ENCODE measurements at places on chromosomes 11 and 22.

DNA sequence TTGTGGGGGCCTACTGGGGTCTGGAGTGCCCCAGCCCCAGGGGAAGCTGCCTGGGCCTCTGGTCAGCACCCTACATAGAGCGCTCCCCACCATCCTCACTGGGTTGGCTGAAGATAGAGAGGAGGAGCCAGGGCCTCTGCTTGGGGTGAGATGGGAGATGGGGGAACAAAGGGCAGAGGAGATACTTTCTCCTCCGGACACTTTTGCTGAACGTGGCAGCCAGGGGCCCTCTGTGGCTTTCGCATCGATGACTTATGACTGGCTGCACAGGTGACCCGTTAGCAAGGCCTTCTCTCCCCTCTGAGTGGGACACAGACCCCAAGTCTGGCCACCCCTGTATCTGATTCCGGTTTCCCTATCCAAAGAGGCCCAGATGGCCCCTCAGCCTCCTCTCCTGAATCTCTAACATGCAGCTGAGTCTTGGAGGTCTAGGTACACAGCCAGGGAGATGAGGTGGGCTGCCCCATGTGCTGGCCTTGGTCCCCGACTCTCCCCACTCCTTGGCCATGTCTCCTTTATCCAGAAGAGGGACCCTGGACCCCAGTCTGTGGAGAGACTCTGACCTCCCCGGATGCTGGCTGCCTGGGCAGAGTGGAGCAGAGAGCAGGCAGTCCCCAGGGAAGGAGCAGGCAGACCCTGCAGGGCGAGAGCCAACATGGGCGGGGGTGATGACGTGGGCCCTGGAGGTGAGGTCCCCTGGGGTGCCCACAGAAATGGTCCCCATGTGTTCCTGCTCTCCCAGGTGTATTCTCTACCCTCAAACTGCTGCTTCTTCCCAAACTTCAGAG is 59.3 kb upstream of the NECTIN1 start:
- DNase-seq: no peak

- DNase-seq: no peak
Measured at GRCh38 chr22:19579880-19580279, 55.7 kb upstream of the CLDN5 start.

DNA sequence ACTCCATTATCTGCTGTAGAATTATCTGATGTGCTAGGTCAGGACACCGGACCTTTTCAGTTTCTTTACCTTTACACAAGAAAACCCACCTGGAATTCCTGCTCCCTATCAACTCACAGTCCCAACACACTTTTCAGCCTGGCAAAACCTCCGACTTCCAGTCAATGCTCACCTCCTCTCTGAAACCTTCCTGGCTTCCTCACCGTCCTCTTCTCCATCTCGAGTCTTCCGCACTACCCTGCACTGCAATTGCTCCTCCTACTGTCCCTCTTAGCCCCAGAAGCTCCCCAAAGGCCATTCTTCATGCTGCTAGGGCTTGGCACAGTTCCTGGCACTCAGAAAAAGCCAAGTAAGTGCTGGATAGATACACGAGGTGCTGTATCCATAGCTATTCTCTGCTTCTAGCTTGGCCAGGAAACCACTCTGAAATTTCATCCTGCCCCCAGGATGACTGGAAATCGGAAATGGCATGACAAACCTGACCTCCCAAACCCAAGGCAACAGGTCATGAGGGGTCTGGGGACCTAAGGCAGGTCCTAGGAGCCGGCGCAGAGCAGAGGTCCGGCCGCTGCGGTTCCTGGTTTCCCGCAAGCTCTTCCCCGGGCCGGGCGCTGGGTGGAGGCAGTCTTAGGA is 702 bp downstream of the SYN3 start:
- no peak for DNase-seq

- no peak for DNase-seq
Measured at GRCh38 chr11:1825039-1825740, 9.6 kb upstream of the SYT8 start.

DNA sequence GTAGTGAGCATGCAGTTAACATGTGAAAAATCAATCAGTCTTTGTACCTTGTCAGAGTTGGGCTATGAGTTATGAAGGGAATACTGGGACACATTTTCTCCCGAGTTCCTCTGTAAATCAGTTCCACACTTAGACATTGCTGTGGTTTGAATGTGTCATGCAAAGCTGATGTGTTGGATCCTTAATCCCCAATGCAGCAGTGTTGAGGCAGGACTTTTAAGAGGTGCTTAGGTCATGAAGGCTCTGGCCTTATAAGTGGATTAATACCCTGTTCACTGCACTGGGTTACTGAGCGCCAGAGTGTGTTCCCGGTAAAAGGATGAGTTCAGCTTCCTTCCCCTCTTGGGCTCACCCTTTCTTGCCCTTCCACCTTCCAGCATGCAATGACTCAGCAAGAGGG is 742.1 kb upstream of the TENM4 start:
- no peak for DNase-seq

GRCh38 chr11:13771151-13771550 is 102.7 kb downstream of the FAR1 start:
- DNase-seq: no peak

DNA sequence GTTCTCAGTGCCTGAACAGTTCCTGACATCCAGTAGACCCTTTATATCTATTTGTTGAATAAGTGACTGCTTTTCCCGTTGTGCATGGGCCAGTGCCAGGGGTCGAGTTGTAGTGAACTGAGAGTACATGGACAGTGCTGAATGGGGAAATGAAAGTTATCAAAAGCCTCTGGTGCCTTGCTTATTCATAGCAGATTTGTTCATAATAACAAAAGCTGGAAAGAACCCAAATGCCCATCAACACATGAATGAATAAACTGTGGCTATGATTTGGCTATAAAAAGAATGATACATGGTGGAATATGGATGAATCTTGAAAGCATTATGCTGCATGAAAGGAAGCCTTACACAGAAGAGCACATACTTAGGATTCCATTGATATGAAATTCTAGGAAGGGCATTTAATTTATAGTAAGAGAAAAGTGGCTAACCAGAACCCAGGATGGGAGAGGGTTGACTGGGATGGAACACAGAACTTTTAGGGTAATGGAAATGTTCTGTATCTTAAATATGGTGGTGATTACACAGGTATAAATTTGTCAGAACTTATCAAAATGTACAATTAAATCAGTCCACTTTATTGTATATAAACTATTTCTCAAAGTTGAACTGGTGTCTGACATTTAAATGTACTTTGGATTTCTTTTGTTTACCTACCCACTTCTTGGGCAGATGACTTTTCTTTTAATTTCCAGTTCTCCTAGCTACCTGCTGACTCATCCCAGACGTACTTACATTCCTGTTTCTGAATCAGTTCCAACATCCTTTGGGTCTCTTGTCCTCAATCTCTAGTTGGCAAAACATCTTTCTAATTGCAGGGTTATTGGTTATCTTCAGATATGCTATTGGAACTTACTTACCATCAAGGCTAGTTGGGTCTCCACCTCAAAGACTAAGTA is 42.8 kb downstream of the PACS1 start:
- peak; percentile 85 for DNase-seq

GRCh38 chr22:29661336-29661735 is 57.9 kb downstream of the NF2 start:
- no peak for DNase-seq

DNA sequence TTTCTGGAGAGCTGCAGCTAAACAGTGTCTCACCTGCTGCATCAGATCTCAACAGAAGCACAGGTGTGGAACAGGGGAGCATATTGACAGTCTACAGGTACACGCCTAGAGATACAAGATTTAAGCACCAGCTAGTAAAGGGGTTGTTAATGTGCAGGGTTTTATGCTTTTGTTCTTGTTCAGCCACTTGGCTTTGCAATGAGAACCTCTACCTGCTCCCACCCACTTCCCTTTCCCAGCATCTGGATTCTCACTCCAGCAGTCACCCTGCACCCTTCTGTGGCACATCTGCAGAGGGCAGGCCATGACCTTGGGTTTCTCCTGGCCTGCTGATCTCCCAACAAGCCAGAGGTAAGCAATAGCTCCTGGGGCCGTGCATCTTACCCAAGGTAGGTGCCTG is 446.6 kb downstream of the BUD13 start:
- no peak for DNase-seq

GRCh38 chr22:35119494-35119893 is 53.5 kb downstream of the ISX start:
- no peak for DNase-seq

DNA sequence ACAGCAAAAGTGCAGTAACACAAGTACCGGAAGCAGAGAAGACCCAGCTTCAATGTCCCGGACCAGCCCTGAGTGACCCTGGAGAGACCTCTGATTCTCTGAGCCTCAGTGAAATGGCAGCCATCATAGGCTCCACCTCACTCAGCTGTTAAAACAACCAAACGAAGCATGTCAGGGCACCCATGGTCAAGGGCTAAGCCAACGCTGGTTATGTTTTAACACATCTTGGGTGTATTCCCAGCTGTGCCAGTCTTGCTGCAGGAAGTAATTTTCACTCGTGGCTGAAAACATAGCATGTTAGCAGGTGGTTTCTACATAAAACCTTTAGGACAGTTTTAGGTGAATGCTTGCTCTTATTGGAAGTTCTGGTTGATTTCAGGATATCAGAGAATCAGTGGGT is 30.9 kb downstream of the LMO2 start:
- no peak for DNase-seq

- no peak for DNase-seq
Measured at GRCh38 chr11:23540101-23540561, 679.9 kb upstream of the CCDC179 start.

GRCh38 chr11:17351510-17352176 is at the start of gene NCR3LG1:
NCR3LG1 (plus strand) TSS chr11:17351800; CDS start chr11:17351970, 170 bp downstream.
- no peak for DNase-seq

DNA sequence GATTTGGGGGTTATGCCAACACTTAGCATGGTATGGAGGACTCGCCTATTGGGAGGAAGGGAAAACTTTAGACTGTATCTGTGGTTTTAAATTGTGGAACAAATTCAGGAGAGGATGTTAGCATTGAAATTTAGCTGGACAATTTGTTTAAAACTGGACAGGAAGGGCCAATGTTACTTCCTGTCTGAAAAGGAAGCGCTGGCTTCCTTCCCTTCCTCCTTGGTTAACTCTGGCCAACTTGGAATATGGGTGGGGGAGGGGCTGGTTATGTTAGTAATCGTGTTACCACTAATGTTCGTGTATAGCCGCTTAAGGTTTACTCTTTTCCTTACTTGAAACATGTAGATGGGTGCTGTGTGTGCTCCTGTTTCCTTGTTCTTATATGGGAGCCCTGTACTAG is 13.9 kb downstream of the CTNND1 start:
- DNase-seq: no peak

GRCh38 chr22:31958625-31959239 is 14.4 kb downstream of the YWHAH start:
- DNase-seq: no peak

DNA sequence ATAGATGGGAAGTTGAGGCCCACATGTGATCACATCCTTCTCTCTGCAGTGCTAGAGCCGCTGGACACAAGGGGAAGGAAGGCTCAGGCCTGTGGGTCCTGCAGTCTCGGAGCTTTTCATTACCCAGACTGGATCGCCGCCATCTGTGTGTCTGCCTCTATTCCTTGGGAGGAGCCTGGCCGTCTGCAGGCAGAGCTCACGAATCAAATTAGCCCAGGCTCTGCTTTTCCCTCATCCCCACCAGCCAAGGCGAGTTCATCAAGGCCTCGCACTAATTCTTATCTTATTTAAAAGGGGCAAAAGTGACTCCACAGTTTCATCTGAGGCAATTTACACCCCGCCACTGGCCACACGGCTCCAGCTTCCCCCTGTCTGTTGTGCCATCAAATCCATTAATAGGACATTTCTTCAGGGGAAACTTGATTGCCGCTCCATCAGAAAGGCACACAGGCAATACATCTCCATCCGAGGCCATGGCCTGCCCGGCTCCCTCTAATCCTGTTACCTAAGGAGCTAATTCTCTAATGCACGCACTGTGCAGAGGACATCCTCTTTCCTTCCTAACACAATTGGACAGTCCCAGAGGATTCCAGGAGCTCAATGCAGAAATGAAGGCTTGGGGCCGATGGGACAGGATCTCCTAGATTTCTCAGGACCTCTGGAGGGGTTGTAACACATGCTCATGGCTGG is 3.3 kb upstream of the HTR3A start:
- DNase-seq: no peak

DNA sequence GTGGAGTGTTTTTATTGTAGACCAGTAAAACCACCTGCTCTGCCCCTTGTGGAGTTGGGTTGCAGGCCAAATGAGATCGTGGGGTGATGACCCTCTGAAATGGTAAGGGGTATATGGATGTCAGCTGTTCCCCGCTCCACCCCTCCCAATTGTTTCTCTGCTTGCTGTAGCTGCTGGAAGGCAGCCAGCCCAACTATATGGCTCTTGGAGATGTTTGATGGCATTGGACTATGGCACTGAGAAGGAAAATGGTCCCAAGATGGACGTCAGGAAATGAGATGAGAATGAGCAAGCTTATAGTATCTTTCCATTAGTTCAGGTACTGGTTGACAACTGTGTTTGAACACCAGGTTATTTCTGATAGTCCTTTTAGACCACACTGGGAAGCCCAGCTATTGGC is 94.8 kb upstream of the SORL1-AS1 start:
- DNase-seq: no peak

- DNase-seq: no peak
Measured at GRCh38 chr11:79346021-79346420, 94.8 kb downstream of the TENM4 start.

DNA sequence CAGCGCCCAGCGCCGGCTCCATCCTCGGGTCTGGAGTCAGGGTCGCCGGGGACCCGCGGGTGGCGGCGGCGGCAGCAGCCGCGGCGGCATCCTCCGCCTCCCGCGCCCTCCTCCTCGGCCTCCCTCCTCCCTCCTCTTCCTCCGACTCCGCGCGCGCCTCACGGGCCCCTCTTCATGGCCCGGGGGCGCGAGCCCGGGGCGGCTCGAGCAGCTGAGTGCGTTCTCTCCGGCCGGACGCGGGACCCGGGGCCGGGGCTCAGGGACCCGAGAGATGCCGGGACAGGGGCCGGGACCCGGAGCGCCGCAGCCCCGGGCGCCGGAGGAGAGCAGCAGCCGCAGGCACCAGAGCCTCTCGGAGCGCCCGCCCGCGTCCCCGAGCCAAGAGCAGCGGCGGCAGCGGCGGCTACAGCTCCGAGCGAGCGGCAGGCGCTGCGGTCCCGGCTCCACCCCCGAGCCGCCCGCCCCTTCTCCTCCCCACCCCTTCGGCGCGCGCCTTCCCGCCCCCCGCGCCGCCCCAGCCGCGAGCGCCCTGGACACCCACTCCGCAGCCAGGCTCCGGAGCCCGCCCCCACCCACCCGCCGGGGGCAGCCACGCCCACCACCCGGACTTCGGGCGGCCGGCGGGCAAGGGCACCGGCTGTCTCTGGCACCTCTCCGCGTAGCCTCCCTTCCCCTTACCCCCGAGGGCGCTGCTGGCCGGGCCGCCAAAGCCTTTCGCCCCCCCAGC is at the start of gene CHST1:
Gene CHST1, minus strand, starts transcription at position 417 of the 727 bp plus-strand sequence. CDS start 14,699 bp downstream, outside the sequence.
- no peak for DNase-seq

DNA sequence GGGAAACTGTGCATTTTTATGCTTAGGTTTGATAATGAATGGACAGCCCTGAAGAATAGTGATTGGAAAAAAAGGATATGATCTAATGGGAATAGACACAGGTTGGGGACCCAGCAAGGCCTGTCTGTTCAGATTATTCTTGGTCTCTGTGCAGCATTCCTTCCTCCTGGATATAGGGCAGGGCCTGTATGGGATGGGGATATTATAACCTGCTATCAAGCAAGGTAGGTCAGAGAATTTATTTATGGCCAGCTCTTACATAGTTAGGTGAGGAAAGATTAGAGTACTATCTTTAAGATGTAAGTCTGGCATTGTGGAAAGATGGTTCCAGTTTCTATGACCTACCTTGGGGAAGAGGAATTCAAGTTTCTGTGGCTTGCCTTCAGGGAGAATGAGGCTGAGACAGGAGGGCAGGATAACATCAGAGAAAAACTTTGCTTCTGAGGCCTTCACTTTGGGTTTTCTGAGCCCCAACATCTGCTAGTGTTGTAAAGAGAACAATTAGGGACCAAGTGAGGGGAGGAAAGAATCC is 8.5 kb upstream of the BIRC2 start:
- no peak for DNase-seq
